ENCODE measurements at places on chromosomes 2 and 18. TPM values are rescaled to one million over a fixed set of nuclear protein-coding genes. Genes with fewer than 3 reads are reported as not detected.

Gene IWS1
- 42.7 TPM for total RNA-seq

Gene FHOD3
- total RNA-seq = 5.2 TPM

Gene CTDP1
- total RNA-seq = 21.3 TPM

Gene SCN2A
- total RNA-seq = 2.3 TPM

Gene LHCGR
- total RNA-seq = under 0.01 TPM

Gene DSG1
- not detected for total RNA-seq

Gene LAMA1
- 14.5 TPM for total RNA-seq

Gene DNAJC5G
- total RNA-seq = not detected

DNA sequence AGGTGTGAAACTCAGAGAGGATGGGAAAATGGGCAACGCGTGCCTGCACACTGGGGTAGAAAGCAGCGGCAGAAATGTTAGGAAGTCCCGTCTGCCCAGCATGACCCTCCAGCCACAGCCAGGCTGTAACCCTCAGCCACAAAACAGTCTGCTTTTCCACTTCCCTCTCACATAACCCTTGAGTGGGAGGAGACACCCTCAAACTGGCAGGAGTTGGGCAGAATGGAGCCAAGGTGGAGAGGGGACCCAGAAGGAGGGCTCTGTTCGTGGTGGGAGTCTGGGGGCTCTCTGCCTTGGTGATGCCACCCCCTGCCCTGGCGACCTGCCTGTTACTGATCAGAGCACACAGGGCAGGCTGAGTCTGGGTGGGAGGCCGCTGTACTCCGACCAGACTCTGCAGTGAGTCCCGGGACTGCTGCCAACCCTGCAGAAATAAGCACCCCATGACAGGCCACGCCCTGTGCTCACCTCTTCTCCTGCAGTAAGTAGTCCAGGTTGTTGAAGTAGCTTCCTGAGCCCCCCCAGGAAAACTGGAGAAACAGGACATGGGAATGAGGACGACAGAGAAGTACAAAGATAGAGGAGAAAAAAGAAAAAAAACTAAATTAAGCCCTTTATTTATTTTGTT lies 16.0 kb downstream of the FAM178B start:
- no peak for DNase-seq

GRCh38 chr2:33184041-33184440 lies 237.3 kb downstream of the LTBP1 start:
- peak; percentile 62 for DNase-seq

- peak; percentile 67 for DNase-seq
Measured at GRCh38 chr2:225894236-225894980, 494.9 kb downstream of the NYAP2 start.

DNA sequence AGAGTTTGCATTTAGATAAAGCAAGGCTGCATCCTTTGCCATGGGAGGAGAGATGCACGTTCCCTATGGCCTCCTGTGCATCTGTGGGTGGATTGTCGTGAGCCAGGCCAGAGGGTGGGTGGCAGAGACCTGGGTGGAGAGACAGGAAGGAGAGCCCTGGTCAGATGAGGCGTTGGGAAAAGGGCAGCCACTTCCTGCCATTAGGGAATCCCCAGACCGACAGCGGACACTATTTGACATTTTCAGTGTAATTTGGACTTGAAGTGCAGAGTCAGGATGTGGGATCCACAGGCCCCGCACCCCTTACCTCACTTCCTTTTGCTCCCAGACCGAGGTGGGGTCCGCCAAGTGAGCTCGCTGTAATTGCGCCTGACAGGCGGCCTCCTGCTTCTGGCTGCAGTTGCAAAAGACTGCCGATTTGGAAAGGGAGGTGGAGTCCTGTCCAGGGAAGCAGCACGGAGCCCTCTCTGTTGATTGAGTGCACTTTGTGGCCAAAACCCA lies 150.0 kb downstream of the DYSF start:
- DNase-seq = no peak

GRCh38 chr2:209772290-209772685 lies 656 bp downstream of the UNC80 start:
- no peak for DNase-seq

DNA sequence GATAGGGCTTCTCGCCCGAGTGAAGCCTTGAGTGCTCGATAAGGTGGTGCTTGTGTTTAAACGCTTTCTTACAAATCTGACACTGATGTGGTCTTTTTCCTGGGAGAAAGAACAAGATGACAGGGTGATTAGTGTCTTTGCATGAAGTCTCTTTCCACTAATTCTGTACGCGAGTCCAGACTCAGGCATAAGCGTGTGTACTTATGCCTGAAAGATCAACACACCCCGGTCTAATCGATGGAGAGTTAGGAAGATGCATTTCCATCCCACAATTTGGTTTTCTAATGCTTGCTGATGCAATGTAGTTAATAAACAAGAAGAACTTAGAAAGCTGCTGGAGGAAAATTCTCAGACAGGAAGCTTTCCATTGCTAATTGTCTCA lies 130.0 kb downstream of the ZEB2 start:
- no peak for DNase-seq

DNA sequence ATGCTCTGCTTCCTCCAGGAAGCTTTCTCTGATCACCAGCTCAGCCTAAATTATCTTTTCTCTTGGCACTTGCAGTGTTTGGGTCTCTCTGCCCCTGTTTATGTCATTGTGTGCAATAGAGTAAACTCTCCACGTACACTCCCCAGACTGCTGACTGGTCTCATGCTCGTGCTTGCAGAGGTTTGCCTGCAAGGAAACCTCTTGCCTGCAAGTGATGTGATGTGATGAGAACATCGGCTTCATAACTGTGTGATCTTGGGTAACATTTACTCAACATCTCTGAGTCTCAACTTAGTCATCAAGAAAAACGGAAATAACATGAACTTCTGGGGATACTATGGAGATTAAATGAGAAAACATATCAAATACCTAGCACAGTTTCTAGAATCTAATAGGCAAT lies 92.3 kb downstream of the BIN1 start:
- peak; percentile 92 for DNase-seq

- no peak for DNase-seq
Measured at GRCh38 chr2:216202626-216203250, 93.6 kb downstream of the XRCC5 start.

DNA sequence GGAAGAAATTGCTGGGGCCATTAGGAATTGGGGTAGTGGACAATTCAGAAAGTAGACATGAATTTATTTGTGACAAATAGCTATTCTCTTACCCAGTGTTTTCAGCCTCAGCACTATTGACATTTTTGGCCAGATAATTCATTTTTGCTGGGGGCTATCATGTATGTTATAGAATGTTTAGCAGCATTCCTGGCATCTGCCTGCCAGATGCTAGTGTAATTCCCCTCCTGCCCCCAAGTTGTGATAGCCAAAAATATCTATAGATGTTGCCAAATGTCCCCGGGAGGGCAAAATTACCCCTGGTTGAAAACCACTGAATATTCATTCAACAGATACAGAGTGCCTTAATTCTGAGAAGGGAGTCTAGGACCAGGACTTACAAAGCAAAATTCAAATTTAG lies 183.6 kb downstream of the BABAM2 start:
- no peak for DNase-seq

GRCh38 chr2:53654396-53654795 lies 113.2 kb upstream of the CHAC2 start:
- peak; percentile 18 for DNase-seq

- peak; percentile 76 for DNase-seq
Measured at GRCh38 chr2:120174963-120175581, 48.1 kb downstream of the TMEM185B start.

DNA sequence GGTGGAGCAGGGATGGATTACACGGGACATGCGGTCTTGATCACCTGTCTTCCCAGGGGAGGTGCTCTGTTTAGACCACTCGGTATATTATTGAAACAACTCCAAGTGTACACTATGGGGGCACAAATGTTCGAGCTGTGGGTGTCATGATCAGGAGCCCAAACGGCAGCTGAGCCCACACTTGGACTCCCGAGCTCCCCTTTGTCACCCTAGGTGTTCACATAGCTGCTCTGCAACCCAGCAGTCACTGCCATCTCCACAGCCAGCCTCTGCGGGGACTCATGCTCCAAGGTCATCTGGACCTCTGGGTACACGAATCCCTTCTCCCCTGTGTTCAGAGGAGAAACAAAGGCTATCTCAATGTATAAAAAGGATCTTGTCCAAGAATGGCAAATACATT lies 46.0 kb downstream of the CAPN13 start:
- no peak for DNase-seq

DNA sequence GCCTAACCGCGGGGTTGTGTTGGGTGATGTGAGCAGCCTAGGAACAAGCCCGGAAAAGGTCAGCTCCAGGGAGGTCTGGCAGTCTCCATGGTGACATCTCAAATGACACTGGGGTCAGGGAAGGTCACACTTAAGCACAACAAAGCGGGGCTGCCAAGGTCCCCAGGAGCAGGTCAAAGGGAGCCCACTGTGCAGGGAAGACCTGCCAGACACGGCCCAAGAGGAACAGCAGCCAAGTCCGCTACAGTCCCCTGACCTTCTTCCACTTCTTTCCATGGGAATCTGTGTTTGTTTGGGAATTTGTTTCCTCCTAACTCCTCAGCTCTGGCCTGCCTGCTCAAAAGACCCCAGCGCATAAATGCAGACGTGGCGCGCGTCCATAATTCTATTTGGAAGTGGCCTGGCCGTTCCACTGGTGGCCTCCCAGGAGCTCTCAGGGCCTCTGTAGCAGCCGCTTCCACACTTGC lies 232.1 kb upstream of the COPS8 start:
- no peak for DNase-seq

- DNase-seq = no peak
Measured at GRCh38 chr2:176187899-176188773, at the start of gene HOXD1. Gene HOXD1, plus strand, starts transcription at chr2:176188668. Its CDS starts 134 bp downstream, at chr2:176188802.

- no peak for DNase-seq
Measured at GRCh38 chr18:38330573-38330972, 765.0 kb upstream of the CELF4 start.
